ENCODE measurements at places on chromosomes 12 and 14. TPM values are rescaled to one million over a fixed set of nuclear protein-coding genes. Genes with fewer than 3 reads are reported as not detected.

DNA sequence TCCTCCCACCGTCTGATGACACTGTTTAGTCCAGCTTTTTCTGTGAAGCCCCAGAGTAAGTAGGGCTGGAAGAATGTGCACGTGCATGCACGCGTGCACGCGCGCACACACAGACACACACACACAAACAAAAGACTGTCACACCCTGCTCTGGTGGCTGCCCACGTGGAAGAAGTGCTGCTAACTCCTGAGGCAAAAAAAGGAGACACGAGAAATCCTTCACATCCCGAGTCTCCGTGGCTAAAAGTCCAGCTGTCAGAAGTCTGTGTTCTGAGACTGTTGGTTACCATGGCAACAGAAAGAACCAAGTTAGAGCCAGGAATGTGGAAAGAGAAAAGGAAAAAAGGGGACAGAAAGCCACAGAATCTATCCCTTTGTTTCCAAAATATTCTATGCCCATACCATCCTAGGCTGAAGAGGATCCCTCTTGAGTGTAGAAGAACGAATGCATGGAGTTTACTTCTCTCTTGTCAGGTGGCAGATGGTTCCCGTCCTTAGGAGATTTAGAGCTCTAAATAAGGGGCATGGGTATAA is 1.6 kb upstream of the C12orf71 start:
- no peak overlapping the region for H3K4me3 ChIP-seq
- H3K36me3 ChIP-seq, result no peaks in the 10 kb centered on the region
- no peaks in the 10 kb centered on the region for H3K27me3 ChIP-seq
- H3K4me1 ChIP-seq, result no peaks in the 10 kb centered on the region
- no peak overlapping the region for H3K27ac ChIP-seq

- no peak overlapping the region for H3K4me3 ChIP-seq
- H3K27me3 ChIP-seq, result no peaks in the 10 kb centered on the region
- H3K36me3 ChIP-seq, result no peaks in the 10 kb centered on the region
- H3K4me1 ChIP-seq, result no peaks in the 10 kb centered on the region
These were observed 628.9 kb upstream of the TBX3 start for GRCh38 chr12:115312901-115313300.

GRCh38 chr12:122089077-122089476 is 10.5 kb downstream of the MLXIP start:
- no peak for DNase-seq
- H3K27me3 ChIP-seq, result no peaks in the 10 kb centered on the region
- peaks cover 7% of the 10 kb centered on the region for H3K4me1 ChIP-seq
- H3K4me3 ChIP-seq, result no peak overlapping the region

DNA sequence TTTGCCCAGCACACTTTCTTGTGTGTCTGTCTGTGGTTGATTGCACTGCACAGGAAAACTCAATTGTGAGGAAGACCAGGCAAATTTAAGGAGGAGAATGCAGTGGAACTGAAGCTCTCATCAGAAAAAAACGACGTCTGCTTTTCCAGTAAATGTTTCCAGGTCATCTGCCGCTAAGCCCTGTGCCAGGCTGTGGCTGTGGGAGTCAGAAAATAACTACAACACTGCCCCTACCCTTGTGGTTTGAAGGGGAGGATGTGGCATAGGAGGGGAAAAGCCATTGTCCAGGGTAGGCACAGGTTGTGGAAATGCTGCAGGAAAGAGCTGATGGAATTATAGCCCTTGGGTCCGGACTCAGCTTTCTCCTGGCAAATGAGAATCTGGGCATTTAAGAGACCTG is 259.7 kb upstream of the TMEM132C start:
- no peaks in the 10 kb centered on the region for H3K27me3 ChIP-seq
- H3K27ac ChIP-seq, result no peak overlapping the region
- no peaks in the 10 kb centered on the region for H3K4me1 ChIP-seq

BDKRB1 gene
- not detected for total RNA-seq

LRRC9 gene
- total RNA-seq, result not detected

KRT79 gene
- total RNA-seq, result not detected

All from naive thymus-derived CD4-positive, alpha-beta T cell (primary cell).